RPMI8226 (cell line): ENCODE measurements at places on chromosomes 4 and X.
A peak's percentile ranks its signal among the peaks of the same experiment; 100 is the strongest.

GRCh38 chrX:39896951-39897740 is 200.6 kb downstream of the BCOR start:
- no peak for DNase-seq

- no peak for DNase-seq
Measured at GRCh38 chr4:27343411-27343810, 482.8 kb downstream of the STIM2 start.

- no peak for DNase-seq
Measured at GRCh38 chr4:100414016-100414790, 103.6 kb downstream of the EMCN start.

DNA sequence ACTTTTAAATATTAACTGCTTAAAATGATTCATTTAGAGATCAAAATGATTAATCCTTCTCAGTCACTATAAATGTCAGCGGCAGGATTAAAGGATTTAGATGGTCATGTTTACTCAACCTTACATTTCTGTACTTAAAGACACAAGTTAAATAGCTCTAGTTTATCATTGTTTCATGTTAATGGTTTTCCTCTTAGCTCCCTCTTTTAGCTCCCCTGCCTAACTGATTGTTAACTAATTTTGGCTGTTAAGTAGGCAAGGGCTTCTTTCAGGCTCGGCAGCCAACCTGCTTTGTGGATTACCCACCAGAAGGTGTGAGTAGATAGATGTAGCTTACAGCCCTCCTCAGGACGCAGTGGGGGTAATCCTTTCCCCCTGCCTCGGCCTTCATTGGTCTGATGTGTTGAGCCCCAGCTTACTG is 96.0 kb downstream of the TENM3 start:
- DNase-seq = no peak

DNA sequence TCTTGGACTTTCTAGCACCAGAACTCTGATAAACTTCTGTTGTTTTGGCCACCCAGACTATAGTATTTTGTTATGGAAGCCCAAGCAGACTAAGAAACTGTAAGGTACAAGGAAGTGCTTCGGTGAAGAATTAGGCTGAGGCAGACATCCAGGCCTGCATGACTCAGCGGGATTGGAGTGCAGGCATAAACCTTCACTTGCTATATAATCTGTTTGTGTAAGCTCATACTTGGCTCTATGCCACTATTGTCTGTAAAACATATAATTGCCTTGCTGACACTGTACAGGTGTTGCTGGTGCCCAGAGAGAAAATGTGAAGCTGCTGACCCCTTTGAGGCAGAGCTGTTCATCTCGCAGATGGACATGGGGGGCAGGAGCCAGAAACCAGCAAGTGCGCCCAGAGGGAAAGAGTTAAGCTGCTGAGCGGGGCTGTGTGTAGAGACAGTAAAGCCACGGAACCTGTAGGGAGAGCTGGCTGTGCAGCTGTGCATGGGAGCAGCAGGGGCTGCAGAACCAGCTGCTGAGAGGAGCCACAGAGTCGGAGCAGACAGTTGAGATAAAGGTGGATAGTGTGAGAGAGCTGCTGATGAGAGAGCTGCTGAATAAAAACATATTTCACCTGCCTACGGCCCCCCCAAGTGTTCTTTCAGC is 96.2 kb downstream of the RBM46 start:
- peak; percentile 55 for DNase-seq

- DNase-seq = no peak
Measured at GRCh38 chr4:48742412-48742811, 37.7 kb downstream of the FRYL start.

DNA sequence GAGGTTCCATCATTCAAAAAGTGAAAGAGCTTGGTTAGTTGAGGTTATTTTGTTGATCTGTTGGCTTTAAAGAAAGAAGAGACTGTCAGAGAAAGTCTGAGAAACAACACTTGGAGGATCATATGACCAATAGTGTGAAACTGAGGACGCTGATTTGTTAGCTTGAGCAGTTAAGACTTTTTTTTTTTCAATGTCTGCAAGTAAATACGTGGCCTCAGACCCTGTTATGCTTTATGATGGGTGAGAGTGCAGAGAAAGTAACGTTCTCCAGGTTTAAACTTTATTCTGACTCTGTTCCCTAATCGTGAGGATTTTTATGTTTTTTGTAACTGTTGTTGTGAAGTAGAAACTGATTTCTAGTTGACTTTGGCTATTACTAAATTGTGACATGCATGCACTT is 45.9 kb downstream of the GAB1 start:
- DNase-seq = no peak

- DNase-seq = no peak
Measured at GRCh38 chr4:78323439-78323838, 228.1 kb upstream of the ANXA3 start.

- DNase-seq = no peak
Measured at GRCh38 chrX:148507418-148507817, 7.0 kb downstream of the AFF2 start.

- no peak for DNase-seq
Measured at GRCh38 chr4:128709268-128709667, 100.2 kb upstream of the JADE1 start.

DNA sequence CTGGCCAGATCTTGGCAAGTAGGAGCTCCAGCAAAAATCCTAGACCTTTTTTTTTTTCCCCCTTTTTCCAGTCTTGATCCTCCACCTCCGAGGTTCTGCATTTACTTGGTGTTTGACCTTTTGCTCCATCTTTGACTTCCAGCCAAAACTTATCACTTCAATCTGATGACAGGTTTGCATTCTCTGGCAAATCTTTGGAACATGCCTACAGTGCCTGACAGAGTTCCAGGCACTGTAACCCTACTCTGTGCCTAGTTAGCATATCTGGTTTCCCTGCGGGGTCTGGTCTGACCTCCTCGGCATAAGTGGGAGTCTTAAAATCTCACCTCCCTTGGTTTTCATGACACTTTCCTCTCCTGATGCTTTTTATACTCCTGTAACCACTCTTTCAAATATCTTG is 39.4 kb upstream of the NR3C2 start:
- no peak for DNase-seq

GRCh38 chr4:114562176-114562904 is 36.3 kb upstream of the UGT8 start:
- DNase-seq = no peak

DNA sequence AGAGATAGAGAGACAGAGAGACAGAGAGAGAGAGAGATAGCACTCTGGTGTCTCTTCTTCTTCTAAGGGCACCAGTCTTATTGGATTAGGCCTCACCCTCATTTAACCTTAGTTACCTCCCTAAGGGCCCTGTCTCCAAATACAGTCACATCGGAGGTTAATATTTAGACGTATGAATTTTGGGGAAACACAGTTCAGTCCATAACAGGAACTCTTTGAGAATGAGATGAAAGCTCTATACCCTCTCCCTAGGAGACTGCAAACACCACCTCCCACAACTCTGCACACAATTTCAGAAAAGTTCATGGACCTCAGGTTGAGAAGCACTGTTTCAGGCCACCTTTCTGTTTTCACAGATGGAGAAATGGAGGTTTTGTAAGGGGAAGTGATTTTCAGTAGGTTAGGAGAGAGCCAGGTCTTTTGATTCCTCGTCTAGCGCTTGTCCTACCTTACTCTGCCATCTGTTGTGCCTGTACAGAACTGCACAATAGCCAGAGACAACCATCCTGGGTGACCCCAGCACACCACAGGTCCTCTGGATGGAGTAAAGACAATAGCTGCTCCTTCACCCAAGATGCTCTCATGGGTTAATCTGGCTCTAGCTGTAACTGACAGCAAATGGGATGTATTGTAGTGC is 16.9 kb upstream of the LOC101059915 start:
- peak; percentile 65 for DNase-seq

- no peak for DNase-seq
Measured at GRCh38 chr4:165506849-165507248, 128.0 kb downstream of the CPE start.

GRCh38 chr4:184475096-184475461 is 729 bp upstream of the IRF2 start:
- peak; percentile 42 for DNase-seq

DNA sequence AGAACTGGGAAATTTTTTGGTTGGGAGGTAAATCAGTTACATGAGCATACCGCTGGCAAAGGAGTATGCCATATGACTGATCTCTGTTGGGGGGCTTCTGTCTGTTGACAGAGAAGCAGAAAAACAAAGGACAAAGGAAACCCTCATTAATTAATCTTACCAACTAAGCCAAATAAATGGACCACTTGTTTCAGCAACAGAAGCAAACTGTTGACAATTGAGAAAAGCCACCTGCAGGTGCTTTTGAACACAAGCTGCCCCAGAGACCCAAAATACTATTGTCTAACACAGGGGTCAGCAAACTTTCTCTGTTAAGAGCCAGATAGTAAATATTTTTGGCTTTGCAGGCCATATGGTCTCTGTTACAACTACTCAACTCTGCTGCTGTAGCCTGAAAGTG is 7.0 kb upstream of the FRYL start:
- no peak for DNase-seq

- no peak for DNase-seq
Measured at GRCh38 chr4:90318193-90318592, 191.0 kb downstream of the CCSER1 start.

- DNase-seq = no peak
Measured at GRCh38 chrX:48789366-48790220, 3.2 kb downstream of the GATA1 start.

DNA sequence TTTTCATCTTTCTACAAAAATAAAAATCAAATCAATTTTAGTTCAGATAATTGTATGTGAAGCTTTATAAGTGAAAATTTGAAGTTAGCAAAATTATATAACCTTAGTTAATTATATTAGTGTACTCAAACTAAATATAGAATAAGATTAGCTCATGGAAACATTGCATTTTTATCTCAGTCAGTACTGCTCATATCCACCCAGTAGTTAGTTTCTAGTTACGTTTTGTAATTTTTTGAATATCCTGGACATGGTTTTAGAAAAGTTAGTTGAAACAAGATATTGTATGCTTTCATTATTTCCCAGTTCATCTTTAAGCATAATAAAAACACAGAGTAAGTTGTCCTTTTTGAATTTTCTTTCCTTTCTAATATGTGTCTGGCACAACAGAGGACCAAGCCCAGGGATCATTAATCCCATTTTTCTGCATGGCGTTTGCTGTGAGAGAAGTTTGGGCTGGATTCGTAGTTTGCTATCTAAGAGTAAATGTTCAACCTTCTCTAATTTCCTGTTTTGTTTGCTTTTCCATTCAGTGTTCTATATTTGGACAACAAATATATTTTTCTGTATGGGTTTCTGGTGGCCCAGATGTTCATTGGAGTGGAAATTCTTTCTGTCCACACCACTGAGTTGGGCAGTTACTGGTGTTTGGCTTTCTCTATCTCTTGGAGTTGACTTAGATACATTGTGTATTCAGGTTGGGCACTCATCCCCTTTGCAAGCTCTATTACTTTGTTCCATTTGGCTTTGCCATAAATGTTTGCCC is 12.1 kb downstream of the TBL1X start:
- DNase-seq = no peak

DNA sequence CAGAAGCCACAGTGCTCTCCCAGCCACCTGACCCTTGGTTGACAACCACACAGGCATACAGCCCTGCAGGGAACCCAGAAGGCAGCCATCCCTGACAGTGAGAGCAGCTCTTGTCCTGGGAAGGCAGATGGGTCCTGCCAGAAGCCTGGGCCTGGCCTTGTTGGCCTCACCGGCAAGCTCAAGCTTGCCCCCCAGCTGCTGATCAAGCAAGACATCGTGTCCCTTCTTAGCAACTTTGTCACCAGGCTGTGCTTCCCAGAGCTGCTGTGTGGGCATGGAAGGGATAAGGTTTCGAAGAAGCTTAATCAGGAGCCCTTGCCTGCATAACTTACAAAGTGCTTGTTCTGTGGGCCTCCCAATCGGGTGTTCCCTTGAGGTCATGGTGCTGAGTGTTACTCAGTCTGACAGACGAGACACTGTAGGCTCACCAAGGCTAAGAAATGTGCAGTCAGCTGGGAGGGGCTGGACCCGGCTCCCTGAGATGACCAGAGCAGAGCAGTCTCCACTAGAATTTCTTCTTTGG is 6.8 kb upstream of the ABLIM2 start:
- no peak for DNase-seq

DNA sequence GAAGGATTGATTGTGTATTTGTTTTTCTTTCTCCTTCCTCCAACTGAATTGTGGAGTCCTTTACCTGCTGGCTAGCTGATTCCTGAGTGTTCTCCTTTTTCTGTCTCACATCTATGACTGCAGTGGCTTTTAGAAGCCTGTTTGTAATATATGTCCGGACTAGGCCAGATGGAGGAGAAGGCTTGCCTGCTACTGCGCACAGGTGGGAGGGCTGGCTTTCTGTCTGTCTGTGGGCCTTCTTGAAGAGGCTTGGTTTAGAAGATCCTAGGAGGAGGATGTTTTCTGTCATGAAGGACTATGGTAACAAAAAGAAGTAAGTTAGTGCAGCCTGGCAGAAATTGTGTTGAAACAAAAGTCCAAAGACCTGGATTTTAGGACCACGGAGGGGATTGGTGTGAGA is 8.5 kb downstream of the PPP1R3F start:
- DNase-seq = no peak

- peak; percentile 8 for DNase-seq
Measured at GRCh38 chrX:25721564-25721963, 416.6 kb upstream of the MAGEB18 start.

- DNase-seq = no peak
Measured at GRCh38 chrX:118156254-118156952, 39.8 kb upstream of the KLHL13 start.

DNA sequence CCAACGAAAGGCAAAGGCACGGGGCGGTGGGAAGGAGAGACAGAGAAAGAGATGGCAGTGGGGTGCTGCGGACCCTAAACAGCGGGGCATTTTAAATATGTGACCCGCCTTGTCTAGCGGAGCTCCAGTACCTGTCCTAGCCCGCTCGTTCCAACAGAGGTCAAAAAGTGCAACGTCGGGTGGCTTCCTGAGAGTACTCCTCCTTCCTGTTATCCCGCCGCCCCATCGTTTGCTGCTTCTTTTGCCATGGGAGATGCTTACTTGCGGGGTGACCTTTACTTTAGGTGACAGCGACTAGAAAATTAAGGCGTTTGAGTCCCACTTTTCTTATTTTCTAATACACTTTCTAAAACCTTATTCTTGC is 735 bp downstream of the NRK start:
- DNase-seq = no peak

DNA sequence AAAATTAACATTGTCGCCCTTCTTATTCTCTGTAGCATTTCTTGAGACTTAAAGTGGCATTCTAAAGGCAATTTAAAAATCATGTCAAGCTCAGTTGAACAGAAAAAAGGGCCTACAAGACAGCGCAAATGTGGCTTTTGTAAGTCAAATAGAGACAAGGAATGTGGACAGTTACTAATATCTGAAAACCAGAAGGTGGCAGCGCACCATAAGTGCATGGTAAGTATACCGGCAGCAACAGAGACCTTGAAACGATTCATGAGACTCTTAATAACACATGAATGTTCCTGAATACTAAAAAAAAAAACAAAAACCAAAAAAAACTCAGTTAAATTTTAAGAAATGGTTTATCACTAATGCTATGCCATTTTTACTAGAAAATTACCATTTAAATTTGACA is 82.4 kb upstream of the HPRT1 start:
- DNase-seq = peak; percentile 61

- DNase-seq = no peak
Measured at GRCh38 chr4:158814636-158815330, 46.0 kb downstream of the FNIP2 start.

GRCh38 chr4:147769386-147769785 is 37.5 kb downstream of the ARHGAP10 start:
- DNase-seq = no peak

- no peak for DNase-seq
Measured at GRCh38 chr4:71194454-71194853, 144.4 kb upstream of the SLC4A4 start.
